ENCODE measurements at places on chromosomes 12 and 14.

DNA sequence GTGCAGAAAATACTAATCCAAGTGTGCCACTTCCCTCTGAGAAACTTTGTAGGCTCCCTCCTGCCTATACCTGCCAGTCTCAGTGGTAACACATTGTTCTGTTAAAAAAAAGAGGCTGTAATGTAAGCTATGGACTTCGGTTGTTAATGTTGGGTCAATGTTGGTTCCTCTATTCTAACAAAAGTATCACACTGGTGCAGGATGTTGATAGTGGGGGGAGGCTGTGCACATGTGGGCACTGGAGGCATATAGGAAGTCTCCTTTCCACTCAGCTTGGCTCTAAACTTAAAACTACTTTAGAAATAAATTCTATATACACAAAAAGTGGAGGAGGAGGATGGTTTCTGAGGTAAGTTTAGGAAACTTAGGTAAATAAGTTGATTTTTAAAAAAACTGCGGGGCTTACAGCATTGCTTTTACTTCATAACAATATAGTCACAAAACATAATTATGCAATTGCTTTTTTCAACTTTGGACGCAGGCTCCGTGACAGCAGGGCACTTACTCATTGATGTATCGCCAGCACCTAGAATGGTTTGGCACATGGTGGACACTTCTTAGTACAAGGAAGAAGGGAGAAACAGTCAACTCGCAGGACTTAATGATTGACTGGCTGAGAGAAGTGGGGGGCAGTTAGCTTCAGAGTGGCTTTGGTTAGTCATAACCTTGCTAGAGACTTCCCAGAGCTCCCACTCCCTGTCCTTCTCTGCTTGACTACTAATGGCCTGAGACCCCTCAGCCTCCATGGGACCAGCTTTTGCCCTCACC, 7.9 kb upstream of the NYNRIN start:
- DNase-seq = no peak

DNA sequence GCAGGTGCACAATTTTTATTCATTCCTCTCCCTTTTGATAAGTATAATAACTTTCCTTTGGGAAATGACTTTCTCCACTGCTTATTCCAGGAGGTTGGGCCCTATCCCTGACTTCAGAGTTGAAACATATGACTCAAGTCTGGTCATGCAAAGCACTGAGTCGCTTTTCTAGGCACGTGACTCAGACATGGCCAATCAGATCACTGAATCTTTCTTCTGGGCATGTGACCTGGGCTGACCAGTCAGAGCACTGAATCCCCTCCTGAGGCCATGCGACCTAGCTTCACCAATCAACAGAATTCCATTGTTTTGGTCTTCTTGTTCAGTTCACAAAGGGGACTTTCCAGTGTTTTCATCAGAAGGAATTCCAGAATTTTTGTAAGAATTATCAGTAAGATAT, 377.1 kb upstream of the KITLG start:
- DNase-seq = no peak

- DNase-seq = no peak
Measured at GRCh38 chr14:29955087-29955486, 27.4 kb upstream of the PRKD1 start.

GRCh38 chr14:65320661-65321308, 91.7 kb upstream of the FUT8 start:
- DNase-seq = no peak

GRCh38 chr14:61064210-61064609, 83.2 kb downstream of the SLC38A6 start:
- no peak for DNase-seq

- no peak for DNase-seq
Measured at GRCh38 chr14:99202516-99202915, 69.5 kb downstream of the BCL11B start.

DNA sequence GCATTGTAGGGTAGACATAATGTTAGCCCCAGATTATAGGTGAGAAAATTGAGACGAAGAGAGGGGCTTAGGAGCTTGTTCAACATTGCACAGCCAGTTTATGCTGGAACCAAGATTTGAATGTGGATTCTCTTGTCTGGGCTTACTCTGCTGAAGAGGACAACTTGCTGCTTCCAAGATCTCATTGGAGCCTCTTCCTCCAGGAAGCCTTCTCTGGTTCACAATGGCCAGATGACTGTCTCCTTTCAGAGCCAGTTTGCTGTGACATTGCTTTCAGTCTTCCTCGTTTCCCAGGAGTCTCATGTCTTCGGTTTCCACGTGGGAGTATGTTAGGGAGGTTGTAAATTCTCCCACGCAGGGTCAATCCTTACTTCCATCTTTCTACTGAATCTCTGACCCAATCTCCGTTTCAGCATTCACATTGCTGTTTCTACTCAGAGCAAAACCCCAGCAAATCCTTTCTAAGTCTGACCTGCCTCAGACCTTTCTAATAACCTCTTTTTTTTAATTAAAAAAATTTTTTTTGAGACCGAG, 62.2 kb upstream of the LHX5 start:
- no peak for DNase-seq

- no peak for DNase-seq
Measured at GRCh38 chr14:70008284-70009262, 129.4 kb downstream of the SMOC1 start.

DNA sequence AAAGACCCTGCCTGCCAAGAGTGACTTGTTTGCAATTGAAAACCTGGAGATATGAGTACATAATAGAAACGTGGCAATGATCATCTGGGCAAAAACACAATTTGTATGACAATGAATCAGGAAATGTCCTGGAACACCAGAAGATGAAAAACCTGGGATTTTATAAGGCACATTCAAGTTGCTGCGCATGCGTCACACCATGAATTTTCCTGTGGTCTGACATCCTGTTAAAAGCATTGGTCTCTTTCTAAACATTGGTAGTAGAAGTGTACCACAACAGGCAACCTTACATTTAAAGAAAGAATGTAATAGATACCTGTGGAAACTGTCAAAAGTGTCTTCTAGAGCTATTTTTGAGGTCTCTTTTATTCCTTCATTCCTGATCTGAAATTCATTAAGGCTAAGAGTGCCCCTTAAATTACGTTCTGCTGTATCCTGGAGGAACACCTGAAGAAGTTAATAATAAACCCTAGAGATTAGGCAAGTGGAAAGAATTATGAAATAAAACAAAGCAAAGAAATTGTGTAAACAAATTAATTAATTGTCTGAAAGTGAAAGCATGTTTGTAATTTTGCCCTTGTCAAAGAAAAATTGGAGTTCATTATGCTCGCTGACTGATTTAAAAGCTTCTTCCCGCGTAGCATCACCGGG, 676.5 kb downstream of the DIO2 start:
- no peak for DNase-seq

GRCh38 chr12:110244829-110245228, 36.2 kb upstream of the ATP2A2 start:
- no peak for DNase-seq

GRCh38 chr12:14564336-14564959, 3.2 kb downstream of the PLBD1 start:
- DNase-seq = no peak

- no peak for DNase-seq
Measured at GRCh38 chr12:80154261-80154660, 54.9 kb downstream of the OTOGL start.

DNA sequence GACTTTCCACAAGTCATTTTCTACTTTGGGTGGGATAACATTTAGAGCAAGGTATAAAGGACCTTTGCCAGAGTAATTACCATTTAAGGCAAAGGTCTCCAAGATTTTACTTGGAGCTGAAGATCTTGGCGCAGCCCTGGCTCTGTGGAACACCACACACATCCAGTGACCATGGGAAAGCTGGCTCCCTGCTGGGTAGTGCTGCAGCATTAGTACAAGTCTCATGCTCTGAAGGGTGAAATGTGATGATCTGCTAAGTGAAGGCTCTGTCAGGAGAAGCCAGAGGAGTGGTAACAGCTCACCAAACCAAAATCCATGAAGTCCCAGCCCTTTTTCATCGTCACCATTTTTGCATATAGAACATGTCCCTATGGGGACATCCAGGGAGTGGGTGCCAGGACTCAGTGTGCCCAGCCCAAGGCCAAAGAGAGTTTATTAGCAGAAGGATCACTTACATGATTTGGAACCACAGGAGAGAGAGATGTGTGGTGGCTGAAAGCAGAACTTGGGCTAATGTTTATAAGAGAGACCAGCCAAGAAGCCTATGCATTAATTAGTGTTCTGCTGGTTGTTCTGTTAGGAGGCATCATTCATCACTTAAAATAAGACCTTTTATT, 110.7 kb downstream of the SLC38A6 start:
- no peak for DNase-seq

DNA sequence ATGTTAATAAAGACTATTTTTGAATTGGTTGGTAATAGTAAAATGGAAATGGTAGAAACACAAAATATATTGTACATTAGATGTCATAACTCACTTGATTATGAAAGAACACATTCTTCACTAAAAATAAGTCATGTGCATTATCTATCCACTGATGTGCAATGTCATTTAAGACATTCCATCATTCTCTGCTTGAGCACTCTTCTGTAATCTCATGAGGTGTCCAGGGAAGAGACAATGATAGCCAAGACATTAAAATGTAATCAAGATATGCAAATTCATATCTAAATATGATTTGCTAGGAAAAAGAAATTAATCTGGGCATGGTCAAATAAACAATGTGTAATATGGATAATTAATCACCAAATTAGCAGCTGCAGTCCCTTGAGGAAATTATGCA, 422.5 kb downstream of the BTG1 start:
- no peak for DNase-seq

GRCh38 chr14:23249824-23250223, 12.1 kb downstream of the RNF212B start:
- DNase-seq = no peak

GRCh38 chr12:48854488-48854887, 2.5 kb upstream of the DDX23 start:
- DNase-seq = no peak

DNA sequence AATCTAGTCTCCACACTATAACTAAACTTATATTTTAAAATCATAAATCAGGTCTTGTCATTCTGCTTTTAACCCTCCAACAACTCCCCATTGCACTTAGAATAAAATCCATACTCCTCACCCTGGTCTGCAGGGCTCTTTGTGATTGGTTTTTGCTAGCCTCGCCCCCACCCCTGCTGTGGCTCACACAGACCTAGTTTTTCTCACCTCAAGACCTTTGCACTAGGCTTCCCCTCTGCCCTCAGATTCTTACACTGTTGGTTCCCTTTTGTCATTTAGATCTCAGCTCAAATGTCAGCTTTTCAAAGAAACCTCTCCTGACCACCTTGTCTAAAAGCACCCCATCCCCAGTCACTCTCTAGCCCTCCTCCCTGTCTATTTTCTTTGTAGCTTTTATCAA, 10.7 kb upstream of the LHX5 start:
- DNase-seq = no peak

DNA sequence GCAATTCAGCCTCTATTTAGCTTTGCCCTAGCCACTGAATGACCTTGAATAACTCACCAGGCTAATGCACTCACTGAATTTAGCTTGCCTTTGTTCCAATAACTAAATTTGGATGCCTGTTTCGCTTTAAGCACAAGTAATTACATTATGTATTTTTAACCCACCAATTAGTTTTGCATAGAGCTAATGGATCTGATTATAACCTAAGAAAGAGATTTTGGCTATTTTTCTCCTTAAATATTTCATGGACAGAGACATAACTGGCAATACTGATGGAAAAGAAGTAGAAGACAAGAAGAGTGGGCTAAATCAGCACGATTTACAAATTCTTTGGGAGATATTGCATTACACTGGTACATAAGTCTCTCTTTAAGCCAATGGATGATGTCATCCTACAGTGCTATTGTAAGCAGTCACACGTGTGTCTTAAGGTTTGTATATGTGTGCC, 85.7 kb downstream of the AKAP6 start:
- DNase-seq = no peak

DNA sequence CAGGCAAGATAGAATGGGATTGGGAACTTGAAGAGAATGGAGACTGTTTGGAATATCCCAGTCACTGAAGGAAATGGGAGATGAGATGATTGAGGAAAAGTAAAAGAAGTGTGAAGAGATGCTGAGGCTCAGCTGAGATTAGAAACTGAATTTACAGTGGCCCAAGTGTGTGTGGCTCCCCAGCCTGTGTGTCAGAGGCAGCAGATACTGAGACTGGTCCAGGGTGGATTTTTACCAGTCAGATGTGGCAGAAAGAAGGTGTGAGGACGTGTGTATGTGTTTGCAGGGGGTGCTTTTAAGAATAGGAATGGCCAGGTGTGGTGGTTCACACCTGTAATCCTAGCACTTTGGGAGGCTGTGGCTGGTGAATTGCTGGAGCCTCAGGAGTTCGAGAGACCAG, 42.9 kb downstream of the PRKCH start:
- DNase-seq = no peak

- peak; percentile 57 for DNase-seq
Measured at GRCh38 chr12:111685811-111686573, at the start of the genes ACAD10 and BRAP. Gene ACAD10, plus strand, starts transcription at chr12:111686053. Its CDS starts 6,657 bp downstream, at chr12:111692710. Gene BRAP, minus strand, starts transcription at chr12:111685956. Its CDS starts 164 bp downstream, at chr12:111685792.

DNA sequence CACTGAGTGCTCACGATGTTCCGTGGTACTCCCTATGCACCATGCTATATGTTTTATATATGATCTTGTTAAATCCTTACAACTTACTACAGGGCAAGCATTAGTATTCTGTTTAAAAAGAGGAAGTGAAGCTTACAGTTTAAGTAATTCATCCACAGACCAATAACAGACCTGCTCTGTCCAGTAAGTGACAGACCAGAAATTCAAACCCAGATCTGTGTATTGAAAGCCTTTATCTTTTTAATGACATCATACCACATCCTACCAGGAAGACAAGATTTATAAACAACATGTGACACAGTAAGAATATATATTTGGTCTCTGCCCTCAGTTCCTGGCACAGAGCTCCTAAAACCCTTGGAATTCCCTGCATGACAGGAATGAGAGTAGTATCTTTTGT, 206.5 kb downstream of the STXBP6 start:
- no peak for DNase-seq

DNA sequence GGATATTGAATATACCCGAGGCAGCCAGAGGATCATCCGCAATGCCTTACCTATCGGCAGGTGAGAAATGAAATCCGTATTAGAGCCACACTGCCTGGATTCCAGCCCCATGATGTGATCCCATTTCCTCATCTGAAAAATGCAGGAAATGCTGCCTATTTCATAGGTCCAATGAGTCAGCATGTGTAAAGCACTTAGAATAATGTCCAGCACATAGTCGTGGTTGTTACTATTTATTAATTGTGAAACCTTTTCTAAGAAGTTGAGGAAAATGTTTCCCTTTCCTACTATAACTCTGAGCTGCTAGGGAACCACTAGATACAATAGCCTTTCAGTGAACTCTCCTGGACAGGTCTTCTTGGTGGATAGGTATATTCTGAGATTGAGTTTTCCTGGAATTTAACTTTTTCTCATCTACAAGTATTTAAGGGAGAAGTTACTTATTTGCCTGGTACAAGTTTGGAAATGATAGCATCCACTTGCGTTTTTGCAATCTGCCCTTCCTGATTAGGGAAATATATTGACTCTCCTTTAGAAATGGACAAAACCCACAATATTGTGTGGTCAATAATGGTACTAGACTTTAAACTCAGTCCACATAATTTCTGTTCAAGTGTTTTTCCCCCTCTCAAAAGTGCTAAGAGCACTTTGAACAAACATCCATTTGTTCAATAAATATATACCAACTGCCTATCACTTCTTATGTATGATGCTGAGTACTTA, 12.2 kb downstream of the POLR3B start:
- DNase-seq = no peak

All from keratinocyte (primary cell).